Lung (tissue), 17 donors: ENCODE measurements at places on chromosomes 1 and 21. TPM values are rescaled to one million over a fixed set of nuclear protein-coding genes. Genes with fewer than 3 reads are reported as not detected.

Gene ZYG11B
- 26.8 TPM for total RNA-seq

Gene LCE6A
- total RNA-seq = not detected

- no peaks in the 10 kb centered on the region for H3K27me3 ChIP-seq
- no peak overlapping the region for H3K4me3 ChIP-seq
- peak overlapping the region; percentile 57 for H3K27ac ChIP-seq
- no peak for DNase-seq
- peaks cover 5% of the 10 kb centered on the region for H3K4me1 ChIP-seq
Observed at GRCh38 chr1:179141592-179142251, 59.9 kb downstream of the TOR3A start.

GRCh38 chr1:38071312-38072256 is 25.0 kb upstream of the POU3F1 start:
- H3K36me3 ChIP-seq = no peaks in the 10 kb centered on the region
- H3K4me3 ChIP-seq = no peak overlapping the region
- no peaks in the 10 kb centered on the region for H3K27me3 ChIP-seq
- DNase-seq = peak; percentile 71
- H3K27ac ChIP-seq = no peak overlapping the region

DNA sequence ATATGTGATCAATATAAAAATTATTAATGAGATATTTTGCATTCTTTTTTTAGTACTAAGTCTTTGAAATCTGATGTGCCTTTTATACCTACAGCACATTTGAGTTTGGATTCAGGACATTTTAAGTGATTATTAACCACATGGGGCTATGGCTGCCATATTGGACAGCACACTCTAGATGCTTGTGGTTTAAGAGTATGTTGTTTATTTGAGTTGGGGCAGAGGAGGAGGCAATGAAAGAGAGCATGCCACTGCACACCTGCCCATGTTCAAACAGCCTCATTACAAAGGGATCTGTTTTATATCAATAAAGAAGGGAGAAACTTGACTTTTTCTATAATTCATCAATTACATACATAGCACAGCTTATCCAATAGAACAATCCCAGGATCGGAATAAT is 99.4 kb upstream of the EDEM3 start:
- no peak for DNase-seq
- no peak overlapping the region for H3K27ac ChIP-seq
- H3K36me3 ChIP-seq = no peaks in the 10 kb centered on the region
- H3K4me3 ChIP-seq = no peak overlapping the region
- H3K27me3 ChIP-seq = no peaks in the 10 kb centered on the region
